ENCODE measurements at places on chromosomes 1 and 21.
A peak's percentile ranks its signal among the peaks of the same experiment; 100 is the strongest.

DNA sequence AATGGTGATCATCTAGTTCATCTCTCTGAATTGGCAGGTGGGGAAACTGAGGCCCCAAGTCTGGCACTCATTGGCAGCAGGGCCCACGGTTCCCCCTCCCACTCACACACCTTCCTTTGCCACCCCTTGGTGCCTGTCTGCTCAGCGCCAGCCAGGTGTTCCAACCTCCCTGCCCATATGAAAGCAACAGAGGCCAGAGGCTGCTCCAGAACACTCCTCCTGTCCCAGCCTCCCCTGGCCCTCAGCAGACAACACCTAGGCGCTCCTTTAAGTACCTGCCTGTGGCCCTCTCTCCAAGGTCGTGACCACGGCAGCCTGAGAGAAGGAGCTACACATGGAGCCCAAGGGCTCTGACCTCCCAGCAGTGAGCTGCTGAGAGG, 362.3 kb upstream of the VAMP3 start:
- no peak for DNase-seq

DNA sequence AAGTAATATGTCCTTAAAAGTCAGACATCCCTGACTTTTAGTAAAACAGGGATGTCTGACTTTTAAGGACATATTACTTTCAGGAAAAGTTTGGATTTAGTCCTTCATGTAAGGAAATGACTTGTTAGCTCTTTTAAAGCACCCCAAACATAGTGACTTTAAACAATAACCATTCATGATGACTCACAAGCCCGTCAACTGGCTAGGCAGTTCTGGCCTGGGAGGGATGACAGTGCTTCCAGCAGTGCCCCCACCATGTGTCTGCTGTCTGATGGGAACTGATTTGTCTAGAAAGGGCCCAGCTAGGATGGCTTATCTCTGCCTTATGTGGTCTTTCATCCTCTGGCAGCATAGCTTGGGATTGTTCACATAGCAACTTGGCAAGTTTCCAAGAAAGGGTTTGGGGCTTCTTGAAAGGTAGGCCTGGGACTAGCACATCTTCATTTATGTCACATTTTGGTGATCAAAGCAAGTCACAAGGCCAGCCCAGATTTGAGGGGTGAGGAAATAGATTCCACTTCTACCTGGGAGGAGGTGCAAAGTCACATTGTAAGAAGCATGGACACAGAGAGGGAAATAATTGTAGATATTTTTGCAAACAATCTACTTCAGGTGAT, 143.5 kb downstream of the C1orf94 start:
- no peak for DNase-seq

GRCh38 chr1:167797015-167797414, 75.2 kb downstream of the MPZL1 start:
- no peak for DNase-seq

DNA sequence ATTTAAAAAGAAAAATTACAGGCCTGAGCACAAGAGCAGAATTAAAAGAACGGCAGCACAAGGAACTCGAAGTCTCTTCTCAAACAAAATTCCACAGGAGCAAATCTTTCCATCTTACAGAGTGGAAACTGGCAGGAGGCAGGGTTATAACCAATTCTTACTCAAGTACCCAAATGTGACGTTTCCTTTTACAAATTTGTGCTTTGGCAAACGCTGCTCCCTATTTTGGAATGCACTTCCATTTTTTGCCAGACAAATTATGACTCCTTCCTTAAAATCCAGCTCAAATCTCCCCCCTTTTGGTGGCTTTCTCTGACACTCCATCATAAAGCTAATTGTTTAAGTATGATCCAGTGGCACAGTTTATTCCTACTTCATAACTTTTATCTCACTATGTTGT, 7.8 kb downstream of the ERI3 start:
- no peak for DNase-seq

DNA sequence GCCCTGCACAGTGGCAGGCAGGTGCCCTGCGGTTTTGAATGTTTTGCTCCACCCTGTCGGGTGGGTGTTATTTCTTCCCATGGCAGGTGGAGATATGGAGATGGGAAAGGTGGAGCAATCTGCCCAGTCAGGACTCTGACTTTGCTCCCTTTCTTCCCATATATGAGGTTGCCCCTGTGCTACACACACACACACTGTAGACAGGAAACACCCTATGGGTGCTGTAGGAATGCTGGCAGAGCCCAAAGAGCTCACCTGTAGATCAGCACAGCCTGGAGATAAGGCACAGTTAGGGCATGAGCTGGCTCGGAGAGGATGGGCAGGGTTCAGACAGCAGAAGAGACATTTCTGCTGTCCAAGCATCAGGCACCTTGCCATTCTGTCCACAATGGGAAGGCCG, 246.0 kb upstream of the AJAP1 start:
- DNase-seq, result no peak

- no peak for DNase-seq
Observed at GRCh38 chr1:22922640-22923039, 50.0 kb downstream of the LACTBL1 start.

DNA sequence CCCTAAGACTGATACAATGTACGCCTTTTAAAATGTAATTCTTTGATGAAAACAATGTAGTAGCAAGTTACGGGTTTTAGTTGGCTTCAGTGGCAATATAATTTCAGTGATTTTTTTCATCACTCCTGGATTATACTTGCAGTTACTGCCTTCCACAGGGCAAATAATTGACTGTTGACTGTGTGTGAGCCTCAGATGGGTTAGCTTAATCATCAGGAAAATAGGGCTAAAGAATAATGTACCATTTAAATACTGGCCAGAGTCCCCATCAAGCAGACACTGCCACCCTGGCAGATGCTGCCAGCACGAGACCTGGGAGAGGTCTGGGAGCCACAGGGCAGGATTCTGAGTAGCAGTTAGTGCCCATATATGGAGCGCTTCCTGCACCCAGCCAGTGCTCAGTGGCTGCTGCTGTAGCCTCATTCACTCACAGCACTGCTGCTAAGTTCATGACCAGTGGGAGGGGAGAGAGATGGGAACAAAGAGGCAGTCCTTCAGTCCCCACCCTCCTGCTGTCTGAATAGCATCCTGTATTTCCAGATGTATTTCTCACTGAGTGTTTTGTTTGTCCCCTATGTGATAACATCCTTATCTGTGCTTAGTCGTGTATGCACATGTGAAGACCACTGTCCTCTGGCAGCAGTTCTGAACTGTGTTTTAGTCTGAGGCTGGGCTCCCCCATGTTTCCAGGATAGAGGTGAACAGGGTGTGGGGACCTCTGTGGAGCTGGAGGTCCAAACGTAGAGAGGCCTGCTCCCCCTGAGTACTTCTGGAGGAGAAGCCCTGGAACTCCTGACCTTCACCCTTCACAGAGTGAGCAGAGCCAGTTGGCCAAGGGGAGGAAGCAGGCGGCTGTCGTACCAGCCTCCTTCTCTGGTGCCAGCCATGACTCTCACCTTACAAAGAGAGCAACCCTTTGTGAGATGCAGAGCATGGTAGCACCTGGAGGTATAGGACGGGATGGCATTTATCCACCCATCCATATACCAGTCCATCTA, 80.4 kb downstream of the ADARB1 start:
- DNase-seq, result peak; percentile 15

DNA sequence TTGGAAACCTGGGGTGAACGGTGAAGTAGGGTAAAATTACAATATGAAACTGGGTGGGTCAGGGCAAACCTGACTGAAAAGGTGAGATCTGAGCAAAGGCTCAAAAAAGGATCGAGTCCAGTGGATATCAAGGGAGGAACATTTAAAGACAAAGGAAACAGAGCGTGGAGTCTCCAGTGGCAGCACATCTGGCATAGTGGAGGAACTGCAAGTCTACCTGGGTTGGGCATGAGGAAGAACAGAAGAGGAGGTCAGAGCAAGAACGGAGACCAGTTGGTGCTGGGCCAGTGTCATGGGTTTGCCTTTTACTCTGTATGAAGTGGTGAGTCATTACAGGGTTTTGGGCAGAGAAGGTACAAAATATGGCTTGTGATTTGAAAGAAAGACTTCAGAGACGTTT, 163.7 kb downstream of the NTPCR start:
- no peak for DNase-seq

DNA sequence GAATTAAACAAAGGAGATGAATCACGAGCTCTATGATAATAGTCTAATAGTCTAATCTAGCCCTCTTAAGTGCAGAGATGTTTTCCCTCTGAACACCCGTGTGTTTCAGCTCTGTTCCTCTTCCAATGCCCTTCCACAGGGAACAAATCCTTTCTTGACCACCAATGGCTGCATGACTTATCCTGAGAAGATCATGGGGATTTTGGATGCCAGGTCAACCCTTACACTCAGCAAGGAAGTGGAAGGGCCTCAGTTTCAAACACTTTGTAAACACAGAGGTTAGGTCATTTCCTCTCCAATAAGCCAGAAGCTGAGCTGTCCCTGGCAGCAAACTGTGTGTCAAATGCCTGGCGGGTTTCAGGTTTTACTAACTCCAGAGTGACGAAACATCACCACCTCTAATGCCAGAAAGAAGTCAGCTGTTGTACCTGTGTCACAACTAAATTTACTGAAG, 200.0 kb downstream of the GABPA start:
- no peak for DNase-seq

DNA sequence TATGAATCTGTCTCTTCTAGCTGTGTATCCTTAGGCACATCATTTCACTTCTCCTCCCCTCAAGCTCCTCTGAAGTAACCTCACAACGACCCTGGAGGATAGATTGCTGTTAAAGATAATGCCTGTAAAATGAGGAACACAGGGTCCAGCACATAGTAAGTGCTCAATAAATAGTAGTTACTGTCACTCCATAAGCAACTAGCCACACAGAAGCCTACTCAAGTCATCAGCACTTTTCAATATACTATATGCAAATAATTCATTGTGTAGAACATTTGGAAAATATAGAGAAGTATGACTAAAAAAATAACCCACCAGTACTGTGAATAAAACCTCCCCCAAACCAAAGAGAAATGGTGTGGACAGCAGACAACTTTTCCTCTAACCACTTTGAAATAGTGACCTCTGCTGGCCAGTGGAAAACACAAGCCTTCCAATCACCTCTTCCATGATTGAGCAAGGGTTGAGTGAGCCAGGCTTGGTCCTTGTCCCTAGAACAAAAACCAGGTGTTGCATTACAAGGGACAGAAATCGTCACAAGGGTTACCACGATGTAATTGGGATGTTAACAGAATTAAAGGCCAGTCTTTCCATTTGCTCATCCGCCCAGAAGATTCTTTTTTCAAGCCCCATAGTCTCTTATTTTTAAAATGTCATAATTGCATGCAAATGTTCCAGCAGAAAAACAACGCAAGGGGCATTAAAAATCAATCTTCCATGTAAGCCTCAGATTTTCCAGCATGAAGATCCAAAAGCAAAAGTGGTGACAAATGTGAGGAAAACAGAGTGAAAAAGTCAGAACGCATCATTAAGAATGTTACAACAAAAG, 15.7 kb upstream of the GLIS1 start:
- DNase-seq, result peak; percentile 7

DNA sequence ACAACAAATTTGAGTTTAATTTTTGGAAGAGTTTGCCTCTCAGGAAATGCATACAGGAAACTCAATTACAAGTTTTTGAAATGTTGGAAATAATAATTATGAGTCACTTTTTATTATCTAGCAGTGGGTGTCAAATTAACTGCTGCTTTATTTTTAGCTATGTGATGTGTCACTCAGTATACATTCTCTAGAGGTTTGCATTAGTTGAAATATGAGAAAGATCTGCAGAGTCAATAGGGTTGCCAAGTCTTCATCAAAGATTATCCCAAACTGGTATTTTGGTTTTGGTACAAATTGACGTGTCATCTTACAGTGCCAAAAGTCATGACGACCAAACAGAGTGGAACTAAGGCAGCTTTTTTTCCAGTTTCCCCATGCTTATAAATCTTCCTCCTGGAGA, 54.3 kb upstream of the DIPK1A start:
- DNase-seq, result no peak

DNA sequence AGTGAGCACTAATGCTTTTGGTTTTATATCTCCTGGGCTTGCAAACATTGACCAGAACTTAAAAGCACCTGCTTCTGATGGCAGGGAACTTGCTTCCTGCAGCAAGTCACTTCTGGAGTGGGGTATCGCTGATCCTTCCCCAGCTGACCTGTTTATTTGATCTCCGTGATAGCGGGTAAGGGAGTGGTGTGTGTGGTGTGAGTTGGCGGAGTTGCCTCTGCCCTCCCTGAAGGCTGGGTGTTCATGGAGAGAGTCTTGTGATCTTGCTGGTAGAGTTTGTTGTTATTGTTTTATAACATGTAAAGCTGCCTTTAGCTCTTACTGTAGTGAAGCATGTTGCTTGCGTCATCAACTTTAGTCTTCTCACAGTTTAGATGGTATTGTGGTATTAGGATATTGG, 3.9 kb downstream of the MFN2 start:
- DNase-seq, result no peak

- no peak for DNase-seq
Observed at GRCh38 chr21:28455253-28455600, 537.5 kb downstream of the LTN1 start.

DNA sequence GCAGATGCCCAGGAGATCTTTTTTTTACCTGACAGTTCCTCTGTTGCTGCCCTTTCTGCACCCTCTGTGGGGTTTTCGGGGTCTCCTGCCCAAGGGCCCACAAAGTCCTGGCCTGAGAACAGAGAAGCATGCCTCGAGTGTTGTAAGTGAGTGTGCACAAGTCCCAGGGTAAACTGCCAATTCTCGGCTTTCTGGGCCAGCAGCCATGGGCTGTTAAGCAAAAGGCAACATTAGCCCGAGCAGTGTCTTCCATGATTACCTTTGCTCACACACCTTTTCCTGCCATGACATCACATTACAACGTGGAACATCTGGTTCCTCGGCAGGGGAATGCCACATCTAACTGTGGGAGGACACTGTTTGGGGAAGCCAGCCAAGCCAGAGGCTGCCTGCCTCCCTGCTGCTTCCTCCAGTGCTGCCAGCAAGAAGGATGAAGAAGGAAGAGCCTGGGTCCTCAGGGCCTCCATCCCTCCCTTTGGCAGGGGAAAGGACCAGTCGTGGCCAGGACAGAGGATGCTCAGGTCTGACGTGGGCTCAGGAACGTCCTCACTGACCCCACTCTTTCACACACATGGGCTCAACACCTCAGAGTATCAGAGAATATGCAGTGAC, 485.9 kb downstream of the OMA1 start:
- DNase-seq, result no peak

DNA sequence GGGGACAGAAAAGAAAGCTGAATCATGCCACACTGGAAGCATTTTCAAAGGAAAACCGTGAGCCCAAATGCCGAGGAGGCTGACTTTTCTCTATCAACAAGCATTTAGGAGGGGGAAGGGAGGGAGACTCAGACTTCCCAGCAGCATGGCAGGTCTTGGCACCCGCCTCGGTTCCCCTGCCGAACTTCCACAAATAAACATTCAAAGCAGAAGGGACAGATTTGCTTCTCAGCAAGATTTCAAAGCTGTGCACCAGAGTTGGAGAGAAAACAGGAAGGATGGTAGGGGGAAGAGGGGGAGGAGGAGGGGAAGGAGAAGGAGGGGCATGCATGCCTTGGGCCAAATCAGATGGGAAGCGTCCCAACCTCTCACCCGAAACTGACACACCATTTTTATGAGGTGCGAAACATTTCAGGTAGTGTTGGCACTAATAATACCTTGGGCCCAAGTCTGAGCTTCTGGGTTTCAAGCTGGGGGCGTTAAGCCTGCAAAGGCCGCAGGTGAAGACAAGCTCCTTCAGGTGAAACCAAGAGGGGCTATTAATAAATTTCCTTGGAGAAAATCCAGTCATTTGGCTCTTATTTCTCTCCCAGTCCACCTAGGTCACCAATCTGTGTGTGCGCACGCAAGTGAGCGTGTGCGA, 26.4 kb downstream of the ABCA4 start:
- DNase-seq, result peak; percentile 58

GRCh38 chr21:33327326-33327725, 2.6 kb downstream of the IFNAR1 start:
- DNase-seq, result no peak

- no peak for DNase-seq
Observed at GRCh38 chr1:226682871-226683814, 55.9 kb downstream of the ITPKB start.

GRCh38 chr1:150149271-150150132, at the start of gene PLEKHO1:
Gene PLEKHO1, plus strand, starts transcription at chr1:150149916. Its CDS starts 342 bp downstream, at chr1:150150258.
- peak; percentile 32 for DNase-seq

All from DMS 273 treated with DMSO at 0.1 percent for 48 hours (cell line).